Activated T-cell treated with anti-CD3 and anti-CD28 coated beads, Interleukin-2, amount 50 U/mL, for 48 hours (primary cell): ENCODE measurements at places on chromosomes 1 and 21.
A peak's percentile ranks its signal among the peaks of the same experiment; 100 is the strongest.

- DNase-seq: no peak
Measured at GRCh38 chr1:35453031-35453430, 104.2 kb downstream of the KIAA0319L start.

DNA sequence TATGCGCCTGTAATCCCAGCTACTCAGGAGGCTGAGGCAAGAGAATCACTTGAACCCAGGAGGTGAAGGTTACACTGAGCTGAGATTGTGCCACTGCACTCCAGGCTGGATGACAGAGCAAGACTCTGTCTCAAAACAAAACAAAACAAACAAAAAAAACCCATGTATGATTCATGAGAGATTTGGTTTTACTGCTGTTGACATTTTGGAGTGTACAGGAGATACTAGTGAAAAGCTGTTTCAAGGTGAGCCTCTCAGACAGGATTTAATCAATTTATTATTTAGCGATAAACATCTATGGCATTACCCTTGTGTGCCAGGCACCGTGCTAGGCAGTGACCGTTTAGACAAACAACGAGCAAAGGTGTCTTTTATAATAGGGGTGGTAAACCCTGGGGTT, 16.5 kb downstream of the LHX4 start:
- DNase-seq: no peak

- no peak for DNase-seq
Measured at GRCh38 chr1:110684491-110684890, 9.8 kb upstream of the KCNA3 start.

DNA sequence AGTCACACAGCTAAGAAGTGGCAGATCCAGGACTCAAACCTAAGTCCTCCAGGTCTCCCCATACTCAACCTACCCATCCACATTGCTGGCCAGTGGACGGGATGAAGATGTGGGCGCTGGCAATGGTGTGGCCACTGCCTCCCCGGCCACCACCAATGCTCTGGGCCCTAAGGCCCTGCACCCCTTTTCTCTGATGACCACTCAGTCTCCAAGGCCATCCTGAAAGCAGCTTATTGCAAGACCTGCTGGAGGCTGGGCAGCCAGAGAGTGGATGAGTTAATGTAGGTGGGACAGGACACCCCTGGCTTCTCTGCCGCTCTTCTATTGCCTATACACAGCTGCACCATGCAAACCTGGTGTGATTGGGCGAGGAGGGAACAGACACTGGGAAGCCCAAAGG, 178.7 kb downstream of the HIVEP3 start:
- DNase-seq: peak; percentile 53

GRCh38 chr21:45295576-45296365, 8.1 kb upstream of the POFUT2 start:
- DNase-seq: peak; percentile 7

- no peak for DNase-seq
Measured at GRCh38 chr1:59765011-59765730, 49.6 kb upstream of the HOOK1 start.

- DNase-seq: no peak
Measured at GRCh38 chr1:26894263-26894662, 4.2 kb upstream of the GPN2 start.

DNA sequence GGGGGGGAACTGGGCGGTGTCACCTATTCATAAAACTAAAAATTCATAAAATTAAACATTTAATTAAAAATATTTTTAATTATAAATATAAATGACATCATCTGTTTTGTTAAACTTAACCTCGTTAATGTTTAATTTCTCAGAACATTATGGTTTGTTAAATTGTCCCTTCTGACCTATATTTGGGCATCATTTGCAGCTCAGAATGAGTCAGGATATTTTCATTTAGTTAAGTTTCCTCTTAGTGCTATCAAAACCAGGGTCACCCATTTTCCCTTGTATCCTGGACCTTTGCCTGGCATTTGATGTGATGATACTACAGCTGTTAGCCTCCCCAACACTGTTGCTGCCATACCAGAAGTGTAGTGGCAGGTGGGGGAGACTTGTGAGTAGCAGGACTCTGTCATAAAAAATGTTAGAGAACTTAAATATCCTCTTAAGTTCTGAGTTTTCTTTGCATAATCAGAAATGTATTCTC, 30.3 kb downstream of the TSNAX start:
- no peak for DNase-seq

DNA sequence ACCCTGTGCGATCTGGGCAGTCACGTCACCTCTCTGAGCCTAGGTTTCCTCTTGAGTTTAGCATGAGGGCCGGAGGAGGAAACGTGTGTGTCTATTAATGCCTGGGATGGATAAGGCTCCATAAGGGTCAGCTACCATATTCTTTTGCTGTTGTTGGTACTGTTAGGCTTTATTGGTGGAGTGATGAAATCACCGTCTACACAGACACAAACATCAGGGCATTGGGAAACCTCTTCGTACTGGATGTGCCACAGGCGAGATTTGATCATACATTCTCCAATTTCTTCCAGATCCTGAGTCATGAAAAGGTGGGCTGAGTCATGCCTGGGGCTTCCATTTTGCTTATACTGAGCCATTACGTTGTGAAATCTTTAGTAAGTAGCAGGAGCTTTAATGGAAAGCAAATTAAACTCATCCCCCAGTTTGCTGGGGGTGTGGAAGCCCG, 24.9 kb upstream of the GRHL3 start:
- no peak for DNase-seq

GRCh38 chr1:6300342-6301048, 39.6 kb upstream of the GPR153 start:
- no peak for DNase-seq

DNA sequence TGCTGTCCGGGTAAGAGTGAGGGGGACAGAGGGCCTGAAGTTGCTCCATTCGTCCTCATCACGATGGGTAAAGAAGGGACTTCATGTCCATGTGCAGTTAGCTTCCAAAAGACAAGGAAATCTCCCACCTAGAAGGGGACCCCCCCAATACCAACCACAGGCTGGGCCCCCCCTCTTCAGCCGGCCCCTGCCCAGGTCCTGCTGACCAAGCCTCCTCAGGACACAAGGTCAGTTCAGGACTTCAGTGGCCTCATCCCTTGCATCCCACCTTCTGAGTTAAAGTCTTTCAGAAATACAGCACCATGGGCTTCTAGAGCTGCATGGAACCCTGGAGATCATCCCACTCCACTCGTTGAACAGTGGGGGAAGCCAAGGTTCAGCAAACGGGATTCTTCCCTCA, 115.4 kb upstream of the ERG start:
- no peak for DNase-seq

DNA sequence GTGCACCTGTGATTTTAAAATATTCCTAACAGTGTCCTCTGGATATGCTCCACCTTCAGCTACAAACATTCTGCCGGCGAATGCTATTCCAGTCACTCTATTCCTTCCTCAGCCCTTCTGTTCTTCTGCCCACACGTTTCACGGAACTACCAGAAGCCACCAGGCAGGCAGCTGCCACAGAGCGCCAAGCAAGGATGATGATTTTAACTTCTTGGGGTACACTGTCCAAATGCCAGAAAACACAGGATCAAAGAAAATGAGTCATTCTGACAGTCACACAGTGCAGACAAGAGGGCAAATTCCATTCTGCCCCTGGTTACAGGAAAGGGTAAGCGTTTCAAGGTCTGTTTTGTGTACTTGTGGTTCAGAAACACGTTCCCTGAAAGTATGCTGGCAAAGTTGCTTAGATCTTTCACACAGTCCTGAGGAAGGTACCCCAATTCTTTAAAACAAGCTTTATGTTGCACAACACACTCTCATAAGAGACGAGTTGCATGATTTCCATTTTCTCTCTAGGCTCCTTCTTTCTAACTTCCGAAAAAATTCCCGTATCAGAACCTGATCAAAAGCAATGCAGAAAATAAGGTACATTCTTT, 508.3 kb upstream of the PKN2 start:
- DNase-seq: no peak

- DNase-seq: no peak
Measured at GRCh38 chr1:29800120-29800519, 563.8 kb downstream of the PTPRU start.

- peak; percentile 76 for DNase-seq
Measured at GRCh38 chr1:19336543-19336942, 24.4 kb downstream of the SLC66A1 start.

DNA sequence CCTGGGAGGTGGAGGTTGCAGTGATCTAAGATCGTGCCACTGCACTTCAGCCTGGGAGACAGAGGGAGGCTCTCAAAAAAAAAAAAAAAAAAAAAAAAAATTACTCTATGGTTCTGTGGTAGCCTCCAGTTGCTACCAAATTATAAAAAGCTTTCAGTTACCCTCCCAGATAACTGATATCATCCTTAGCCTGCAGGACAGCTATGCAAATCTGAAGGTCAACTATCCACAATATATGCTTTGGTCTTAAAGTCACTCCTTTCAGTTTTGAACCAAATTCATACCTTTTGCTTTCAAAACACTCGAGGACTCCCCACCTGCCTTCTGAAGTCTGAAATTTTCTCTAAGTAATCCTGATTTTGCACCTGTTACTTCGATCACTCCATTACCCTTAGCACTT, 3.1 kb downstream of the MIXL1 start:
- DNase-seq: no peak

DNA sequence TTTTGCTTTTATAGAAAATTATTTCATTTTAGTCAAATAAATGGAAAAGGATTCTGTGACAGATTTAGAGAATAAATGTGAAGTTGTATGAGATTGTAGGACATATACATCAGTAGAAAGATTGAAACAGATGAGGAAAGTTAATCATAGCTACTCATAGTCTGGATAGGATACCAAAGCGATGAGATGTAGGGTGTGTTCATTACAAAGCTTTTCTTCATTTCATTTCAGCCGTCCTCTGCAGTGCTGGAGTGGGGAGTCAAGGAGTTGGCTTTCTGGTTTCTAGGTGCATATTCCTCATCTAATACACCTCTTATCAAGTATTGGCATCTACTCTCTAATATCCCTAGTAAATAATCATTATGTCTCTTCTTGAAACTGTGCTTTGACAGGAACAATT, 149.5 kb upstream of the NEGR1 start:
- DNase-seq: no peak

GRCh38 chr1:25793585-25794170, 6.3 kb upstream of the SELENON start:
- DNase-seq: no peak

DNA sequence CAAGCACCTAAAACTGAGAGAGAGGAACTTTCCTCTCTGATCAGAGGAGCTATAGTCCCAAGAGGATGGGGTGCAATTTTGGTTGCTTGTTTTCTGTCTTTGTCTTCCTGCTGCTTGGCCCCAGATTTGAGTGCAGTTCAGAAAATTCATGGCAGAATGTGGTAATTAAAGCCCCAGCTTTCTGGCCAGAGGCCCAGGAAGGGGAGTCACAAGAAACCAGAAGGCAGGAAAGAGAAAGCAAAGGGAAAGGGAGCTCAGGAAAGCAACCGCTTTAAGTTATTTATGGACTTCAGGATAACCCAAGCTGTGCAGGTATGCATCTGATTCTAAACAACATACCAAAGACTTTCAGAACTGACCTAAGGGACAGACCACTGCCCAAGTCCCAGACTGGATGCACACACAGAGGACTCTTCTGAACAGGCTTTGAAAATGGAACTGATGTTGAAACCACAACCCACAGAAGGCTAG, 88.8 kb downstream of the ST3GAL3 start:
- DNase-seq: no peak

- DNase-seq: no peak
Measured at GRCh38 chr1:172406968-172407367, 13.5 kb upstream of the C1orf105 start.

- DNase-seq: no peak
Measured at GRCh38 chr1:167683641-167684502, 37.9 kb upstream of the MPZL1 start.

DNA sequence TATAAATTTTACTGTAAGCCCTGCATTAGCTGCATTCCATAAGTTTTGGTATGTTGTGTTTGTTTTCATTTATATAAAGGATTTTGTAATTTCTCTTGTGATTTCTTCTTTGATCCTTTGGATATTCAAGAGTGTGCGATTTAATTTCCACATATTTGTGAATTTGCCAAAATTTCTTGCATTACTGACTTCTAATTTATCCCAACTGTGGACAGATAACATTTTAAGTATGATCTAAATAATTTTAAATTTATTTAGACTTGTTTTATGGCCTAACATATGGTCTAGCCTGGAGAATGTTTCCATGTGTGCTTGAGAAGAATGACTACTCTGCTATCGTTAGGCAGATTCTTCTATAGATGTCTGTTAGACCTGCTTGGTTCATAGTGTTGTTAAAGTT, 23.2 kb downstream of the RPE65 start:
- DNase-seq: no peak

GRCh38 chr1:17540255-17541001, 930 bp downstream of the ARHGEF10L start:
- no peak for DNase-seq

- DNase-seq: no peak
Measured at GRCh38 chr1:240058049-240058448, 33.6 kb upstream of the FMN2 start.

DNA sequence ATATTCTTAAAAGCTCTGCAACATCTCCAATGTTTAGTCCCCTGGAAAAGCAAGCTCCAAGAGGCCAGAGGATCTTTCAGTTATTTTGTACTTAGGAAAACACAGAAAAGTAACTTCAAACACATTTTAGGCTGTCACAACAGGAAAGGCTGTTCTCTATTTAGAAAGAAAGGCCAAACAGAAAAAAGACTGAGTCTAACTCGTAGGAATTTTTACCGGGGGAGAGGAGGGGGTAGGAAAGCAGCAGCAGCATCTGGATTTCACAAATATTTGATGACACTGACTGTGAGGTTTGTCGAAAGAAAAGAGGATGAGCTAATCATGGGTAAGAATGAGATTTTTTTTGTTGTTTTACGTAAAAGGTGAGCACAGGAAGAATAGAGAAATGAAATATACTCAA, 107.1 kb downstream of the EIF4G3 start:
- DNase-seq: no peak

DNA sequence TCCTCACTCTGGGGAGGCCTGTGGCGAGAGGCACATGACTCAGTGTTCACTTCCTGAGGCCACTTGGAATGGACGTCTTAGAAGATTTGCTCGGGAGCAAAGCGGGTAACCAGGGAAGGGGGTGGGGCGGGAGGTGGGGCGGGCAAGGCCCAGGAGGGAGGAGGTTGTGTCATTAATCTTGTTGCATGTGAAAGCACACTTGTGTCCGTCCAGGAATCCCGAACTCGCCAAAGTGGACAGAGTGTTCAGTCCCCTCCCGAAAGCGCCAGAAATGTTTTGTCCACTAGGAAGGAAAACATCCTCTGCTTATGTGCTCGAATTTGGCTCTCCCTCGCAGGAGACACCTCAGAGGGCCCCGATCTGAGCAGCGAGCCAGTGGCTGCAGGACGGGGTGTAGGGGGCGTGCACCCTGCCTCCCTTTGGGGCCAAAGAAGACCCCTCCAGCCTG, 84.2 kb downstream of the SPSB1 start:
- no peak for DNase-seq

GRCh38 chr1:199383793-199384192, 643.7 kb upstream of the NR5A2 start:
- no peak for DNase-seq

GRCh38 chr1:85581802-85582686, 1.5 kb downstream of the CCN1 start:
- DNase-seq: no peak

DNA sequence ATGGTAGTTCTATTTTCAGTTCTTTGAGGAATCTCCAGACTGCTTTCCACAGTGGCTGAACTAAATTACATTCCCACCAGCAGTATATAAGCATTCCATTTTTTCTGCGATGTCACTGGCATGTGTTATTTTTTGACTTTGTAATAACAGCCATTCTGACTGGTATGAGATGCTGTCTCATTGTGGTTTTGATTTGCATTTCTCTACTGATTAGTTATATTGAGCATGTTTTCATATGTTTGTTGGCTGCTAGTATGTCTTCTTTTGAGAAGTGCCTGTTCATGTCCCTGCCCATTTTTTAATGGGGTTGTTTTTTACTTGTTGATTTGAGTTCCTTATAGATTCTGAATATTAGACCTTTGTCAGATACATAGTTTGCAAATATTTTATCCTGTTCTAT, 87.9 kb downstream of the RPS6KC1 start:
- DNase-seq: no peak
